ENCODE measurements at places on chromosomes 12 and 14. TPM values are rescaled to one million over a fixed set of nuclear protein-coding genes. Genes with fewer than 3 reads are reported as not detected.

DNA sequence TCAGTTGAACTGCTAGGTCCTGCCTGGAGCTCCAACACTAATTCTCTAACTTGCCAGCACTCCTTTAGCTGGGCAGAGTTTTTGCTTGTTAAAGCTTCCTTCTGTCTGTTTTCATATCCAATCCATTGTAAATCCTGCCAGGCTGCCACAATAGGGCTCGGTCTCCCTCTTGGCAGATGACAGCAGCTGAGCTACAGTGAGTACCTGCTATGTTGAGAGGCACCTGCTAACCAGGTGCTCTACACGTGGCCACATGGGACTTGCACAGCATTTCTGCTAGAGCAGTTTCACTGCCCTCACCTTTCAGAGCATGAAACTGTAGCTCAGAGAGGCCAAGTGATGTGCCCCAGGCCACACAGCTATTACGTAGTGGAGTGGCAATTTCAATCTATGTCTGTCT is 106.6 kb upstream of the NOS1 start:
- no peaks in the 10 kb centered on the region for H3K36me3 ChIP-seq
- no peak overlapping the region for H3K4me3 ChIP-seq
- DNase-seq: no peak
- no peaks in the 10 kb centered on the region for H3K27me3 ChIP-seq
- H3K4me1 ChIP-seq: no peaks in the 10 kb centered on the region
- no peak overlapping the region for H3K27ac ChIP-seq

GRCh38 chr14:21723431-21724045 is 49.9 kb upstream of the OR4E1 start:
- no peaks in the 10 kb centered on the region for H3K4me1 ChIP-seq
- no peak overlapping the region for H3K27ac ChIP-seq
- H3K4me3 ChIP-seq: no peak overlapping the region
- no peaks in the 10 kb centered on the region for H3K27me3 ChIP-seq
- H3K36me3 ChIP-seq: no peaks in the 10 kb centered on the region
- no peak for DNase-seq

DNA sequence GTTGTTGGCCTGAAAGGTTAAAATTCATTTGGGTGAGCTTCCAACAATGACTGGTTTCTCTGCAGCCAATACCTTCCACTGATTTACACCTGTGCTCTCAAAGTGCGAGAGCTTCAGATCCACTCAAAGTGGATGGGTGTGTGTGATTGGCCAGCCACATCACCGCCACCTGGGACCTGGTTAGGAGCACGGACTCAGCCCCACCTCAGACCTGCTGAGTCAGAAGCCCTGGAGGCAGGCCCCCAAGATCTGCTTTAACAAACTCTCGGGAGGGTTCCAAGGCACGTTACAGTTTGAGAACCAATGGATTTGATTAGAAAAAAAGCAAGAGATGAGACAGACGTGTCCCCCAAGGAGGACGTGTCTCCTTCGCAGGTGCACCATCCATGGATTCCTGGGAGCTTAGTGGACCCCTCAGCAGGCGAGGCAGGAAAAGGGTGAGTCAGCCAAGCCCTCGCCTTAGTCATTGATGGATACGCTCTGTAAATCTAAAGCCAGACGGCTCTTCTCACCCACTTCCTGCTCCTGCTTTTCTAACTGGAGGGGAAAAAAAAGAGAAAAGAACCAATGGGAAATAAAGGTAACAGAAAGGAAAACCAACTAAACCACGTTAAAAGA is 24.5 kb downstream of the FZD10 start:
- no peak overlapping the region for H3K4me3 ChIP-seq
- no peaks in the 10 kb centered on the region for H3K36me3 ChIP-seq
- no peak overlapping the region for H3K27ac ChIP-seq
- H3K27me3 ChIP-seq: no peaks in the 10 kb centered on the region
- DNase-seq: no peak

DNA sequence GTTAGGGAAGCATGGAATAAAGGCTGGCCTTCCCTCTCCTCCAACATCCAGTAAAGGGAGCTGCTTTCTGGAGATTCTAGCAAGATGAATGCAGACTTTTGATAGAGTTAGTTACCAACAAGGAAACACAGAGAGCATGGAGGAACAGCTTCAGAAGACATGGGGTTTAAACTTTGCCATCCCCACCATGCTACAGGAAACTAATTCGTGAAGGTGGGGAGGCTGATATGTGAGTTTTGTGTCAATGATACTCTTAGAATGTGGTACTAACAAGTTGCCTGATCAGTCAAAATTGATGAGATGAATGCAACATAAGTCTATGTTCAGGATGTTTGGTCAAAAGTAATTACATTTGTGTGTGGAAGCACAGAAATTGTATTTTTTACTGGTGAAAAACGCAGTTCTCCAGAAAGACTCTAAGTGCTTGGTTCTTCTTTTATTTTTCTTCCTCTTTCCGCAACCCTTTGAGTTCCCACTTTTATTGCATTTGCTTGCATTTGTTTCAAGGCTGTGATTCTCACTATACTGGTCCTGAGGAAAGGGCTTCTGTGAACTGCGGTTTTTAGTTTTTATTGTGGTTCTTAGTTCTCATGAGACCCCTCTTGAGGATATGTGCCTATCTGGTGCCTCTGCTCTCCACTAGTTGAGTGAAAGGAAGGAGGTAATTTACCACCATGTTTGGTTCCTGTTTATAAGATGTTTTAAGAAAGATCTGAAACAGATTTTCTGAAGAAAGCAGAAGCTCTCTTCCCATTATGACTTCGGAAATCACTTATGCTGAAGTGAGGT is at the start of gene CLEC4A:
CLEC4A (plus strand) TSS at position 494 of the 789 bp plus-strand sequence; CDS start at position 756, 262 bp downstream.
- H3K27me3 ChIP-seq: no peaks in the 10 kb centered on the region
- no peaks in the 10 kb centered on the region for H3K36me3 ChIP-seq

DNA sequence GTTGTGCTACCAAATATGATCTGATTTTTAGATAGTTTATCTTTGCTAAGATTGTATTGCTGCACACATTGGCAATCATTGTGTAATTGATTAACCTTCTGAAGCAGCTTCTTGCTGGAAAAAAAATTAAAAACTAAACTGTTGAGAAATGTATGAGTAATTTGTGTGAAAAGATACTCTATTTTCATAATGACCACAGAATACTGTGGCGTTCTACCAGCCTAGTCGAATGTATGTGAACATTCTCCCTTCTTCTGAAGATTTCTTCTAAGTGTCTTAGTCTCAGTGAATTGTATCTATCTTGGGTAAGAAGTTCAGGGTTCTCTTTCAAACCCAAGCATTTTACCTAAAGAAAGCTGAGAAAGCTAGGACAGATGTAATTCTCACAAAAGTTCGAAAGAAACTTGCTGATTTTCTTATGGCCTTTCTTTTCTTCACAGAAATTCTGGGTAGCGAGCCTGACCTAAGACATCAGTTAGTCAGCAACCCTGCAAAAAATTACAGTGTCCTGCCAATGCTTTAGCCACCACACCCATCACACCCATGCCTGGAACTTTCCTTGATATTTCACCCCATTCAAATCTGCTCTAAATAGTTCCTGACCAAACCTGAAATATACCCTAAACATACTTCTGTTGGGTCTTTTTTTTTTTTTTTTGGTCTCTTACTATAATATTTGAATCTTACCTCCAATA is 27.1 kb upstream of the C12orf71 start:
- no peaks in the 10 kb centered on the region for H3K4me1 ChIP-seq
- H3K4me3 ChIP-seq: no peak overlapping the region
- H3K27ac ChIP-seq: no peak overlapping the region
- no peaks in the 10 kb centered on the region for H3K27me3 ChIP-seq
- DNase-seq: no peak

GLI1 gene
- total RNA-seq: 0.66 TPM

- H3K27me3 ChIP-seq: no peaks in the 10 kb centered on the region
- no peak overlapping the region for H3K27ac ChIP-seq
- H3K4me1 ChIP-seq: no peaks in the 10 kb centered on the region
- no peak for DNase-seq
- no peak overlapping the region for H3K4me3 ChIP-seq
Measured at GRCh38 chr14:97748616-97749015, 951.4 kb downstream of the VRK1 start.

DNA sequence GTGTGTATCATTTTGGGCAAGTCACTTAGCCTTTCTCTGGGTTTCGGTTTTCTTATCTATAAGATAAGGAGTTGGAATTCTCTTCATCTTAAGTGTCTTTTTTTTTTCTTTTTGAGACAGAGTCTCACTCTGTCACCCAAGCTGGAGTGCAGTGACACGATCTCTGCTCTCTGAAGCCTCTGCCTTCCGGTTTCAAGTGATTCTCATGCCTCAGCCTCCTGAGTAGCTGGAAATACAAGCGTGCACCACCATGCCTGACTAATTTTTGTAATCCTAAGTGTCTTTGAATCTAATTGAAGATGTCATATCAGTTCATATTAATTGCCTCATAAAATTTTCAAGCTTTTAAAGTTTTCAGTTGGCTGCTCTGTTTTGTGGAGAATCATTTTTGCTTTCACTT is 4.0 kb downstream of the SRGAP1 start:
- peaks cover 15% of the 10 kb centered on the region for H3K4me1 ChIP-seq
- H3K36me3 ChIP-seq: no peaks in the 10 kb centered on the region
- no peak overlapping the region for H3K27ac ChIP-seq
- H3K27me3 ChIP-seq: no peaks in the 10 kb centered on the region

SOAT2 gene
- total RNA-seq: not detected

- H3K4me3 ChIP-seq: no peak overlapping the region
- no peaks in the 10 kb centered on the region for H3K4me1 ChIP-seq
- no peak overlapping the region for H3K27ac ChIP-seq
- H3K36me3 ChIP-seq: peaks cover 5% of the 10 kb centered on the region
- no peak for DNase-seq
Measured at GRCh38 chr12:109920261-109920780, 20.2 kb downstream of the TCHP start.
